ENCODE measurements at places on chromosomes 1 and 21. TPM values are rescaled to one million over a fixed set of nuclear protein-coding genes. Genes with fewer than 3 reads are reported as not detected.
A peak's percentile ranks its signal among the peaks of the same experiment; 100 is the strongest.

MRPS14 gene
- 28.9 TPM for total RNA-seq

GRCh38 chr1:42420911-42421585 lies 34.8 kb downstream of the ZMYND12 start:
- DNase-seq: no peak
- H3K27ac ChIP-seq: no peak overlapping the region
- H3K36me3 ChIP-seq: no peaks in the 10 kb centered on the region
- no peak overlapping the region for H3K4me3 ChIP-seq

PMF1 gene
- total RNA-seq: 100 TPM

GRCh38 chr21:39258207-39258606 lies 55.2 kb downstream of the BRWD1 start:
- H3K27ac ChIP-seq: no peak overlapping the region
- H3K36me3 ChIP-seq: peaks cover 50% of the 10 kb centered on the region
- H3K4me1 ChIP-seq: no peaks in the 10 kb centered on the region
- no peak for DNase-seq

GRCh38 chr21:31795992-31796391 lies 64.1 kb upstream of the SCAF4 start:
- H3K27me3 ChIP-seq: peaks cover 7% of the 10 kb centered on the region
- H3K4me3 ChIP-seq: no peak overlapping the region
- H3K36me3 ChIP-seq: no peaks in the 10 kb centered on the region

LCE1F gene
- not detected for total RNA-seq

DNA sequence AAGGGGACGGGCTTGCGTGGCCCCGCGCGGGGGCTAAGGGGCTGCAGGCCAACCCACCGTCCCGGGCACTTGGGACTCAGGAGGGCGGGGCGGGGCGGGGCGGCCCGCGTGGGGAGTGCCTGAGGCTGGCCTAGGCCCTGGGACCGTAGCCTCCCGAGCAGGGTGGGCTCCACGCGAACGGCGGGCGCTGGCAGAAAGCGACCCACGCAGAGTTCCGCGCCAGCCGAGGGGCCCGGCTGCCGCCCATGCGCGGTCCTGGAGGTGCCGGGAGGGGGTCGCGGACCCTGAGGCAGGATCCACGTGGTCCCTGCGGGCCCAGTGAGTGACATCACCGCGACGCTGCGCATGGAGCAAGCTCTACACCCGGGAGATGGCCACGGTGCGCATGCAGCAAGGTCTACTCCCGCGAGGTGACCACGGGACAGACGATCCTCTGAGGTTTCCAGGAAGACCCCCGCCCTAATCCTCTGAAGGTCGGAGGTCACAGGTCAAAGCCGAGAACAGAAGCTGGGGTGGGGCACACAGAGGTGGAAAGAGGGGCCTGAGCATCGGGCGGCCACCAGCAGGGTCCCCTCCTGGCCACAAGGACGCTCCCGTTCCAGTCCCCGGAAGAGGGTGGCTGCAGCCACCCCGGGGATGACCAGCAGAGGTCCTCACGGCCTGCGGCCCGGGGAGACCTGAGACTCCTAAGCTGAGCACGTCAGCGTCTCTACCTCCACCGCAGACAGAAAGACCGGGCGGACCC lies 13.5 kb upstream of the SLC19A1 start:
- peak overlapping the region; percentile 43 for H3K4me3 ChIP-seq
- peak; percentile 91 for DNase-seq
- peaks cover 30% of the 10 kb centered on the region for H3K36me3 ChIP-seq
- H3K4me1 ChIP-seq: peaks cover 32% of the 10 kb centered on the region
- peak overlapping the region; percentile 80 for H3K27ac ChIP-seq

All from SJSA1 (cell line).